ENCODE measurements at places on chromosomes 2 and 18. TPM values are rescaled to one million over a fixed set of nuclear protein-coding genes. Genes with fewer than 3 reads are reported as not detected.

The C18orf63 gene
- total RNA-seq = not detected

The ANKRD53 gene
- total RNA-seq = 0.71 TPM

GRCh38 chr2:1621041-1621440 is 123.3 kb downstream of the PXDN start:
- no peak for DNase-seq

DNA sequence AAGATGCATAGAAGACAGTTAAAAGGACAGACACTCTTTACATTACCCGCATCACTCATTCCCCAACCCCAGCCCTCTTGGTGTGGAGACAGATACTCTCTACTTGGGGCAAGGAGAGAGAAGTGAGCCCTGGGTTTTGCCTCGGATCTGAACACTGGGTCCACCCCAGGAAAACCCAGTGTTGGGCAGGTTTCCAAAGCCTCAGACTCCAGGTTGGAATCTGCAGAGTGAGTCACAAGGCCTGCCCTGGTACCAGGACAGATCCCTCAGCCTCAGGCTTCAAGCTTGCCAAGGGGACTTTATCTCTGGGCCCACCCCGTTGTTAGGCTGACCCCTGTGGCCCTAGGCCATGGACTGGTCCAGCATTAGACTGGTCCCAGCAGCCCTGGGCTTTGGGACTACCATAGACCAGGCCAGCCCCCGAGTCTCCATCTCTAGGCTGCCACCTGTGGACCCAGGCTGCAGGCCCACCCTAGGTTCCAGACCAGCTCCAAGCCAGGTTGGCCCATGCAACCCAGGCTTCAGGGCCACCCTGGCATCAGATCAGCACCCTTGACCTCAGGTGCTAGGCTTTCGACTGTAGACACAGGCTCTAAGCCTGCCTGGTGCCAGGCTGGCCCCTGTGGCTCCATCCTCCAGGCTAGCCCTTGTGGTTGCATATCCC is 112.8 kb downstream of the GULP1 start:
- no peak for DNase-seq

- DNase-seq = no peak
These were observed 55.2 kb upstream of the TRIB2 start for GRCh38 chr2:12661489-12661888.

GRCh38 chr2:10278763-10279471 is 23.8 kb upstream of the HPCAL1 start:
- no peak for DNase-seq

The REG1B gene
- total RNA-seq = not detected

DNA sequence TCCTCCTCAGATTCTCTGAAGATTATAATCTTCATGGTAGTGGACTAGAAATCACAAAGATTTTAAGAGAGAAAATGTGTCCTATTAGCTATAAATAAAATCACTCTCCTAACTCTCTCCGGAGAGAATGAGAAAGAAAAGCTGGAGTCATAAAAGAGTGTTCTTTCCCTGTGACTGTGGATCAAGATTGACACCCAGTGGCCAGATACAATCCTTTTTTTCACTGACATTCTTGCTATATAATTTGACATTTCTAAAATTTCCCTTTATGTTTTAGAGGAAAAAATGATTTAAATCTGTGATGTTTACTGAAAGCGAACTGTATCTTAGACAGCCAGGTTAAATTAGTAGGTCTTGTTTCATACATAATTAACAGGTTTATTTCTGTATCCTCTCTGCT is 35.4 kb upstream of the LRP2 start:
- no peak for DNase-seq

The ST6GAL2 gene
- not detected for total RNA-seq

The TRIM54 gene
- total RNA-seq = not detected

The CDKL4 gene
- not detected for total RNA-seq

DNA sequence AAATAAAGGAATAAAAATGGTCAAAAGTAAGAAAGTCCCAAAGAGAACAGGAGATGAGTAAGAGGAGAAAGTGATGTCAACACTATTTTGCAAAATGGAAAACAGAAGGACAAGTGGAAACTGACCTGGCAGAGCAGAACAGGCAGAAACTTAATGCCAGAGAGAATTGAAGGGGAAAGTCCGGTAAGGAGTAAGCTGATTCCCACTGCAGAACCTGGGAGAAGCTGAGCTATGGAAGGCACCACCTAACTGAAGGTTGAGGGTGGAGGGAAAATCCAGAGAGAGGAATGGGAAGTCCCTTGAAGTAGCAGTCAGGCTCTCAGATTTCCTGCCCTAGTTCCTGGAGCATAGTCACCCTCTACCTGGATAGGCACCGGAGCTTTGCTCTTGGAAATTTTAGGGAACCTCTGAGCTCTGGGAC is 59.8 kb downstream of the MOGAT1 start:
- no peak for DNase-seq
